ENCODE measurements at places on chromosomes 4 and X.

DNA sequence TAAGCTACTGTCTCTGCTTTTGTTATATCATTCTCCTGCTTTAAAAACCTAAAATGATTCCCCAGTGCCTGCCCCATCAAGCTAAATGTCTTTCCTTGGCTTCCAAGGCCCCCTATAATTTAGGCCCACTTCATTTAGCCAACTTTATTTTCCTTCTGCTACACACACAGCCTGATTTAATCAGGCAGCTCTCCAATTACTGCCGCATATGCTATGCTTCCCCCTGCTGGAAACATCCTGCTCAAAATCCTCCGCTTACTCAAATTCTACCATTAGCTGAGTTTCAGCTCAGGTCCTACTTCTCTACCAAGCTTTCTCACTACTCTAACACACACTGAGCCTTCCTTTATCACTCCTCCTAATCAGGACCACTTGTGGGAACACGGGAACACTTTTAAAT is 17.0 kb downstream of the LAMP2 start:
- DNase-seq = peak; percentile 49

DNA sequence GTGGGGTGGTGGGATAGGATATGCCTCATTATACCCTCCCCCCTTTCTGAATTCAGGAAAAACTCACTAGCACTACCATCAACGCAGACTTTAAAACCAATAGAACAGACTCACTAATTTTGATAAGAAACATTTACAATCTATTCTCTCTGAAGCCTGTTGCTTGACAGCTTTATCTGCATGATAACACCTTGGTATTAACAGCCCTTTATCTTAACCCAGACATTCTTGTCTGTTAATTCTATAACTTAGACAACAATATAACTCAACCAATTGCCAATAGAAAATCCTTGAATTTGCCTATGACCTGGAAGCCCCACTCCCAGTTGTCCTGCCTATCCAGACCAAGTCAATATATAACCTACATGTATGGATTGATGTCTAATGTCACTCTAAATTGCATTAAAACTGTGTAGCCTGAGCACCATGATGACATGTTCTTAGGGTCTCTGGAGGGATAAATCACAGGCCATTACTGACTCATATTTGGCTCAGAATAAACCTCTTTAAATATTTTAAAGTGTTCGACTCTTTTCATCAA is 1.5 kb upstream of the UGT2A3 start:
- DNase-seq = no peak

- DNase-seq = peak; percentile 92
Observed at GRCh38 chr4:123418351-123418931, 21.8 kb downstream of the SPRY1 start.

DNA sequence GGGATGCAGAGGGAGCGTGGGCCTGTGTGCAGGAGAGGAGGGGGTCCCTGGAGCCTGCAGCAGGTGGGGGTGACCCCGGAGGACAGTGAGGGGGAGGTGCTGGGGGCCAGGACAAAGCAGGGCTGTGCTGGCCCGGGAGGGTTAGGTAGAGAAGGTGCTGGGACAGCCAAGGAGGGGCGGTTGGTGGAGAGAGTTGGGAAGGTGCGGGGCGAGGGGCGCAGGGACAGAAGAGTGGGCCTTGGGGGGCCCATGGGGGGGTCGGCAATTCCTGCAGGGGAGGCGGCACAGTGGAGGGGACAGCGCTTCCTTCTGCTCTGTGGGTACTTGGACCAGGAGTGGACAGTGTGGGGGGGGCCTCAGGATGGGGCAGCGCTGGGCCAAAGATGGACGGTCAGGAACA is 32.5 kb downstream of the LRPAP1 start:
- DNase-seq = no peak

GRCh38 chr4:148271166-148271565 is 171.0 kb downstream of the NR3C2 start:
- DNase-seq = no peak

GRCh38 chr4:120218981-120219380 is 152.3 kb upstream of the MAD2L1 start:
- no peak for DNase-seq

- DNase-seq = no peak
Observed at GRCh38 chr4:61545902-61546480, 345.9 kb downstream of the ADGRL3 start.

DNA sequence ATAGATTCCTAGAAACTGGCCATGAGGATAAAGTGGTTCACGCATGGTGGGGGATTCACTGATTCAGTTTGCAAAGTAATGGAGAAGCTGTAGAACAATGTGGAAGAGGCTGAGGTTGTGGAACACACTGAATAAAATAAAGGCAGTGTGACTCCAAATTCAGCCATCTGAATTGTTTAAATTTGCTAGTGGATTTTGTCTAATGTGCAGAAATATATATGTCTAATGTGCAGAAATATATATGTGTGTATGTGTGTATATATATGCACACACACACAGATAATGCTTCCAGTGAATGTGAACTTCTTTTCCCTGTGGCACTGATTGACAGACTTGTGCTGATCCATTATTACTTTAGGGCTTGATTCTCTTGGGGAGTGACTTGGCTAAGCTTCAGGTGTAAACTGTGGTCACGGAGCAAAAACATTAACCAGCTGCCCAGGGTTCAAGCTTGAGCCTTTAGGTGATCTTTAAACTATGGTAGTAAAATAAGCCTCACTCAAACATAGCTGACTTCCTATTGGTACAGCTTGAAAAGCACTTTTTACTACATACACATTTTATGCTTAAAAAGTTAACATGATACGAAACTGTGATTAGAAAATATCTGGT is 3.5 kb downstream of the STBD1 start:
- peak; percentile 36 for DNase-seq

DNA sequence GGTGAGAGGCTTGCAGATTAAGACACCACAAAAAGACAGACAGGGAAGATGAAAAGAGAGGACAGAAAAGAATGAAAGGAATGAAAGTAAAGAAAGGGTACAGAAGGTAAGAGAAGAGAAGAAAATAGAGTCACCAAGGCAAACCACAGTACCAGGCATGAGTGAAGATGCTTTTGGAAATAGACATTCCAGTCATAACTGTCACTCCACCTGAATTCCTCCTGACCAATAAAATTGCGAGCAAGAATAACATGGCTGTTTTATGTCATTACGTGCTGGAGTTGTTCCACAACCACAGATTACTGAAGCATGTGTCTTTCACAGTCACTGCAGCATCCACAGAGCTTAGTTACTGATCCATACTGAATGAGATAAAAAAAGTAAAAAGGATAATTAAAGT is 864.9 kb upstream of the SLIT2 start:
- DNase-seq = no peak

GRCh38 chr4:139606579-139607501 is 50.8 kb upstream of the SETD7 start:
- DNase-seq = no peak

GRCh38 chrX:136639506-136640176 is 8.3 kb upstream of the CD40LG start:
- no peak for DNase-seq

DNA sequence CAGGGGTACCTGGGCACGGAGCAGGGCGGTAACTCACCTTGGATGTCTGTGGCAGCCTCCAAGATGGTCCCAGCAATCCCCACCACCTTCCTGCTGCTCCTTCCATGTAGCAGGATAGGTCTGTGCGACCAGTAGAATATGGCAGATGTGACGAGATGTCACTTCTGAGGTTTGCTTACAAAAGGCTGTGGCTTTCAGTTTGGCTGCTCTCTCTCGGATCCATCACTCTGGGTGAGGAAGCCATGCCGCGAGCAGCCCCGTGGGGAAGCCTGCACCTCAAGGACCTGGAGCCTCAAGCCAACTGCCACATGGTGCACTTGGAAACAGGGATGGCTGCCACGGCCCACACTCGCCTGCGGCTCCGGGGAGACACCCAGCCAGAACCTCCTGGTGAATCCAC is 37.6 kb downstream of the WFS1 start:
- DNase-seq = no peak

GRCh38 chrX:78931814-78932213 is 13.4 kb upstream of the P2RY10 start:
- no peak for DNase-seq

DNA sequence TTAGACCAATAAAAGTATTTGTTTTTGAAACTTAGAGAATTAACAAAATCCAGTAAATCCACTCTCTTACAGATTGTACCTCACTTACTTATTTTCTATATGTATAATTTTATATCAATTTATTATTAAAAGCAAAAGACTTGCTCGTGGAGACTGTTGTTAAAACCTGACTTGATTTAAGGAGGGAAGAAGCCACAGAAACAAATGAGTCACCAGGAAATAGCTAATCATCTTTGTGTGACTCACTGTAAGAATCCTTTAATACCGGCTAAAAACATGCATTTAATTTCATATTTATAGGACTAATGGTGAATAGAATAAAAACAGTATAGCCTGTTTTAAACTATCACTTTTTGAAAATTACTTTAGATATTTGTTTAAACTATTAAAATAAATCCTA is 29.9 kb upstream of the UBE2NL start:
- DNase-seq = no peak

GRCh38 chr4:112453321-112453720 is 62.7 kb downstream of the NEUROG2 start:
- DNase-seq = no peak

- DNase-seq = no peak
Observed at GRCh38 chrX:119880076-119880475, 8.4 kb downstream of the NDUFA1 start.

- DNase-seq = no peak
Observed at GRCh38 chrX:19855700-19856381, 31.6 kb downstream of the SH3KBP1 start.

GRCh38 chr4:106092361-106093040 is 197.2 kb downstream of the NPNT start:
- DNase-seq = no peak

- DNase-seq = no peak
Observed at GRCh38 chr4:146022541-146022940, 83.9 kb upstream of the ZNF827 start.

DNA sequence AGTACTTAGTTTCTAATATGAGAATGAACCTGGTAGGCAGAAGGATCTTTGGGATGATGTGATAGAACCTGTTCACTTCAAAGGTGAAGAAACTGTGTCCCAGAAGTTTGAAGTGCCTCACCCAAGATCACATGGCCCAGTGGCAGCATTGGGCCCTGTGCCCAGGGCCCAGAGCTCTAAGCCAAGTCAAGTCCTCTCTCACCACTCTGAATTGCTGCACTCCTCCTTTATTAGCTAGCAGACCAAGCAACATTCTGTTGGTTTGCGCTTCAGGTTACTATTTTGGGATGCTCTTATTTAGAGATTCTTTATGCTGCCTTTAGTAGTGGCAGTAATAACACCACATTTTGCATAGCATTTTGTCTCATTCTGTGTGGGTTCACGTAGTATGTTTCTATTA is 82.7 kb downstream of the PARM1 start:
- DNase-seq = no peak

- peak; percentile 31 for DNase-seq
Observed at GRCh38 chrX:153573984-153574383, 25.0 kb downstream of the CCNQ start.

- DNase-seq = peak; percentile 13
Observed at GRCh38 chr4:151675411-151675971, 85.3 kb downstream of the GATB start.

- DNase-seq = peak; percentile 1
Observed at GRCh38 chr4:184731056-184731455, 2.8 kb downstream of the CENPU start.

GRCh38 chrX:72141372-72142004 is 9.8 kb upstream of the RTL5 start:
- DNase-seq = peak; percentile 66

GRCh38 chrX:23511793-23512192 is 155.5 kb upstream of the PRDX4 start:
- DNase-seq = peak; percentile 53

GRCh38 chr4:68182382-68182820 is 52.7 kb upstream of the TMPRSS11F start:
- DNase-seq = no peak

GRCh38 chr4:68732653-68733466 is 62.4 kb upstream of the UGT2B15 start:
- no peak for DNase-seq

GRCh38 chrX:19810802-19811201 is 76.6 kb downstream of the SH3KBP1 start:
- DNase-seq = no peak

- DNase-seq = peak; percentile 67
Observed at GRCh38 chr4:38190717-38191178, 230.6 kb downstream of the PTTG2 start.

- no peak for DNase-seq
Observed at GRCh38 chr4:166822386-166822785, 411.9 kb downstream of the SPOCK3 start.

DNA sequence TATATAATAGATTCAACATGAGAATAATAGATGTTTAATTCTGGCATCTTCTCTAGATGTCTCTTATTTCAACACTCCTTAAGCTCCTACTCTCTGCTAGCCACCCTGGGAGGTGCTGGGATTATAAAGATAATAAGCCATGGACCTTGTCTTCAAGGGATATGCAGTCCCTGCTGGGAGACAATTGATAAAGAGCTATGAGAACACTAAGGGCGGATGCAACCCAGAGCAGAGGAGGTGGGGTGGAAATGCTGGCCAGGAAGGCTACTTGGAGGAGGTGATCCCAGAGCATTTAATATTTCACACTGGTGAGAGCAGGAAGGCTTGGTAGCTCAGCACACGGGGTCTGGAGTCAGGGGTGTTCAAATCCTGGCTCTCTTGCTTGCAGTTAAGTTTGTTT is 18.3 kb upstream of the PGRMC2 start:
- no peak for DNase-seq

GRCh38 chrX:69014200-69014599 is 151.1 kb downstream of the PJA1 start:
- DNase-seq = no peak

GRCh38 chr4:185304944-185305690 is 90.6 kb downstream of the LRP2BP start:
- peak; percentile 65 for DNase-seq

- no peak for DNase-seq
Observed at GRCh38 chr4:74161666-74162450, 3.9 kb downstream of the MTHFD2L start.

DNA sequence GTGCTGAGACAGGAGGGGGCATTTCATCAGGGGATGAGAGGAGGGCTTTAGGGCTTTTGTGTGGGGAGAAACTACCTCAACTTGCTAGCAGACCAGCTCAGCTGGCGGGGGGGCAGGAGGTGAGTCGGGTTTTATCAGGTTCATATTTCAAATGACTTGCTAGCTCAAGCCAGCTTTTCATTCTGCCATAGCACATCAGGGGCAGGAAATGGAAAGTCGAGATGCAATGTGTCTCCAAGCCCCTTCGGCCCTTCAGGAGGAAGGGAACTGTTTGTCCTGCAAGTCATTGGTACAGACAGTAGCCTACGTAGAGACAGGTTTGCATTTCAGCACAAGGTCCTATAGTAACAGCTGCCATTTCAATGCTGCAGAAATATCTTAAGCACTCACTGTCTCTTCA is 194.1 kb downstream of the PTTG2 start:
- peak; percentile 5 for DNase-seq

DNA sequence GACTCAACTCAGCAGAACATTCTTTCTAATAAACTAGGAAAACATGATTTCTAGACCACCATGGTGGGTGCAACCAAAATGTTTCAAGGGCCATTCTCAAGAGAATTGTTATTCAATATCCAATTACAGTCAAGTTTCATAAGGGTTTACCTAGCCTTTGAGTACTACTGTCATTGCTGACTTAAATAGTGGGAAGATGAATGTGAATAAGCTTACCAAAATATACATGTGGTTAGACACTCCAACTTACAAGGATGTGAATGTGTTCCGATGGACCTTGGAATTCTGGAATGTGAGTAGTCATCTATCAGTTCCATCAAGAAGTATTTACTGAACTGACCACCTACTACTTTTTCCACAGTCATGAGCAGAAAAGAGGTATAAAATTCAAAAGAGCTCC is 16.9 kb downstream of the SH3RF1 start:
- peak; percentile 13 for DNase-seq

GRCh38 chrX:47722260-47722659 is 63.3 kb upstream of the UXT start:
- no peak for DNase-seq

All from NCI-H69 (cell line).